CD4-positive, alpha-beta T cell (primary cell): ENCODE measurements at places on chromosomes 12 and 14. TPM values are rescaled to one million over a fixed set of nuclear protein-coding genes. Genes with fewer than 3 reads are reported as not detected.

The LRCOL1 gene
- not detected for total RNA-seq

The ISM2 gene
- total RNA-seq: not detected

The ADAMTS20 gene
- not detected for total RNA-seq

The HOXC10 gene
- total RNA-seq: not detected

The LGMN gene
- total RNA-seq: 4.9 TPM

The HOXC9 gene
- total RNA-seq: not detected

The ZFYVE1 gene
- 10.9 TPM for total RNA-seq

The RAB5B gene
- total RNA-seq: 21.6 TPM

The POMT2 gene
- 8.2 TPM for total RNA-seq

The DDN gene
- 0.30 TPM for total RNA-seq

The DLST gene
- total RNA-seq: 170 TPM

The PPFIA2 gene
- total RNA-seq: not detected

The ANKRD33 gene
- total RNA-seq: not detected

The ATF1 gene
- total RNA-seq: 11.3 TPM

The MIP gene
- total RNA-seq: not detected

The CLEC4C gene
- 0.39 TPM for total RNA-seq

The CACNA2D4 gene
- total RNA-seq: 11.3 TPM

The SIX1 gene
- total RNA-seq: not detected

The GLI1 gene
- 0.85 TPM for total RNA-seq

The NGB gene
- not detected for total RNA-seq

The MAP3K9 gene
- total RNA-seq: 5.9 TPM

The BDKRB2 gene
- not detected for total RNA-seq

The CCDC198 gene
- total RNA-seq: not detected

The CSRP2 gene
- total RNA-seq: not detected

The PTPRQ gene
- total RNA-seq: not detected

The KRT71 gene
- total RNA-seq: not detected

The LRRIQ1 gene
- not detected for total RNA-seq

The PGF gene
- total RNA-seq: 0.11 TPM

The NOVA1 gene
- 0.14 TPM for total RNA-seq

The KLRC4 gene
- not detected for total RNA-seq

The PRH2 gene
- total RNA-seq: not detected

The LMNTD1 gene
- not detected for total RNA-seq

The NOS1 gene
- not detected for total RNA-seq

The ALG10 gene
- total RNA-seq: 10.7 TPM

The RTN1 gene
- total RNA-seq: not detected

The SLC16A7 gene
- total RNA-seq: 23.7 TPM

The TTC9 gene
- 7.0 TPM for total RNA-seq

The PRICKLE1 gene
- total RNA-seq: not detected

The EIF2B1 gene
- total RNA-seq: 37.3 TPM

The CD163 gene
- 1.1 TPM for total RNA-seq

The REC8 gene
- 105 TPM for total RNA-seq

The APOF gene
- not detected for total RNA-seq

The BEST3 gene
- total RNA-seq: not detected

The KRT2 gene
- total RNA-seq: 2.1 TPM

The FKBP4 gene
- total RNA-seq: 35.7 TPM

The GPR162 gene
- total RNA-seq: not detected

The DHH gene
- 0.71 TPM for total RNA-seq

The IGF1 gene
- not detected for total RNA-seq

The PLA2G1B gene
- not detected for total RNA-seq

The MUCL1 gene
- total RNA-seq: not detected
